ENCODE measurements at places on chromosomes 3 and 15.

- no peak for DNase-seq
Observed at GRCh38 chr15:89123181-89123525, 34.9 kb downstream of the ABHD2 start.

GRCh38 chr3:59935025-59935424 lies 885.2 kb upstream of the CFAP20DC start:
- DNase-seq: no peak

DNA sequence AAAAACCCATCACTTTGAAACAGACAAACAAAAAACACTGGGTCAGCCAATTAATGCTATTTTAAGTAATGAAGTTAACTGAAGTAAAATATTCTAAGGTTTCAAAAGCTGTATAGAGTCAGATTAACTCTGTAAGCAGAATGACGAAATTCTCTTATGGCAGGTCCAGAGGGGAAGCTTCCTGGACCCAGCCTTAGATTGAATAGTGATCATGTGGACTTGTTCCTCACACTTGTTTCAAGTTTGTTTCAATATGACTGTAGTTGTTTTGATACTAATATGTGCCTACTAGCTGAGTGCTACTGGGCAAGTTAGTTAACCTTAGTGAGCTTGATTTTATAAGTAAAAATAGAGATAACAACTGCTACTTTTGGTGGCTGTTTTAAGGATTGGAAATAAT lies 32.6 kb downstream of the PLS1 start:
- no peak for DNase-seq

DNA sequence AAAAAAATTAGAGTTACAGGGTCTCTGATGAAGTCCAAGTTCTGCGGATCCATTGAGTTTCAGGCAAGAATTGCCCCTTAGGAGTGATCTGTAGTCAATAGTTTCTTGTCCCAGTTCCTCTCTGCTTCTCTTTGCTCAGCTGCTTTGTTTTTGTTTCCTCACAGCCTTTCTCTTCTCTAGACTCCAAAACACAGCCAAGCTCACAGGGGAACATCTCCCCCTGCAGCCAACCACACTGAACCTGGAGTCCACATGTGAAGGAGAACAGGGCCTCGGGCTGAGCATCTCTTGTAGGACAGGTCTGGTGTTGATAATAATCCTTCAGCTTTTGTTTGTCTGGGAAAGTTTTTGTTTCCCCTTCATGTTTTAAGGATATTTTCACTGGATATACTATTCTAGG lies 202.6 kb upstream of the ATP10A start:
- no peak for DNase-seq

GRCh38 chr15:24766511-24767133 lies 91.0 kb downstream of the NPAP1 start:
- no peak for DNase-seq

GRCh38 chr3:65126527-65127410 lies 439.0 kb upstream of the ADAMTS9 start:
- no peak for DNase-seq

DNA sequence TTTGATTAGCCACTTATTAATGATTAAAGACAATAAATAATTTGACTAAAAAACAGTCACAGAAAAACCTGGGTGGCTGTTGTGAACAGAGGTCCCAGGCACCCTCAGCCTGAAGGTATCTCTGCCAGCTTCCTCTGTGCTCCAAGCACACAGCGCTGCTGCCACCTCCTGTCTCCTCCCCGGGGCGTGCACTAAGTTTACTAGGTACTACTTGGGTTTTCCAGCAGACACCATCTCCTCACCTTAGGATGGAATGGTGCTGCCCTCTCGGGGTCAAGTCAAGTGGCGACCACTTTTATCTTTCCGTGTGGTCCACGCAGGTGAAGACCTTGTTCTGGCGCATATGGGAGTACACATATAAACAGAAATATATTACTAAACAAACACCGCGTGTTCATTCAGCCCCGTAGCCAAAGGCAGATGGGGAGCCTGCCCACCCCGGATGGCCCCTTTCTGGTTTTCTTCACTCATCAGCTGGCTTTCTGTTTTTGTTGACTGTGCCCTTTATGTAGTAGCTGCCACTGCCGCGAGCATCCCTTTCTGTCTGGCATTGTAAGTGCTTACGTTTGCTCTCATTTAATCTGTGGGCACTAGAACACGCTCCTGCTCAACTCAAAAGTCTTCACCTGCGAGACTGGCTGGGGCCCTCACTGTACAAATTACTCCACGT lies 128.0 kb downstream of the LRIG1 start:
- peak; percentile 10 for DNase-seq

DNA sequence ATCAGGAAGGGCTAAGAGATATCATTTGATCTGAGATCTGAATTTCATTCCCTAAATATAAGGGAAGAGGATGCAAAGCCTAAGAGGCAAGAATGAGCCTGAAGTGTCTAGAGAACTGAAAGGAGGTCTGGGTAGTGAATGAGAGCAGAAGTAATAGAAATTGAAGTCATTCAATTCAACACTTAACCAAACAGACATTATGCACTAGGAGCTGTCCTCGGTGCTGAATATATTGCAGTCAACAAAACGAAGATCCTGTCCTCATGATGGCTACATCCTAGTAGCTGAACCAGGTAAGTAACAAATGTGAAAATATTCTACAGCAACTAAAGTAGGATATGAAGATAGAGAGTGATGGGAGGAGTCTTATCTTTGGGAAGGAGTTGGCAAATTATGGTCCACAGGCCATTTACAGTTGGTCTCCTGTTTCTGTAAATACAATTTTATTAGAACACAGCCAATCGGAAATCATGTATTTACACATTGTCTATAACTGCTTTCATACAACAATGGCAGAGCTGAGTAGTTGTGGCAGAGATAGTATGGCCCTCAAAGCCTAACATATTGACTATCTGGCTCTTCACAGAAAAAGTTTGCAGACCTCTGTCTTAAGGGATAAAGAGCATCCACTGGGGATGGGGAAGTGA lies 192.9 kb upstream of the CADPS start:
- no peak for DNase-seq

DNA sequence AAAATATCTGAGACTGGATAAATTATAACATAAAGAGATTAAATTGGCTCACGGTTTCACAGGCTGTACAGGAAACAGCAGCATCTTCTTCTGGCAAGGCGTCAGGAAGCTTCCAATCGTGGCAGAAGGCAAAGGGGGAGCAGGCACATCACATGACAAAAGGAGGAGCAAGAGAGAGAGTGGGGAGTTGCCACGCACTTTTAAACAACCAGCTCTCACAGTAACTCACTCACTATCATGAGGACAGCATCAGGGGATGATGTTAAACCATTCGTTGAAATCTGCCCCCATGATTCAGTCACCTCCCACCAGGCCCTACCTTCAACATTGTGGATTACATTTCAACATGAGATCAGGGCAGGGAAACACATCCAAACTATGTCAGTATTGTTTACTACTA lies 114.5 kb upstream of the SPATA16 start:
- no peak for DNase-seq

DNA sequence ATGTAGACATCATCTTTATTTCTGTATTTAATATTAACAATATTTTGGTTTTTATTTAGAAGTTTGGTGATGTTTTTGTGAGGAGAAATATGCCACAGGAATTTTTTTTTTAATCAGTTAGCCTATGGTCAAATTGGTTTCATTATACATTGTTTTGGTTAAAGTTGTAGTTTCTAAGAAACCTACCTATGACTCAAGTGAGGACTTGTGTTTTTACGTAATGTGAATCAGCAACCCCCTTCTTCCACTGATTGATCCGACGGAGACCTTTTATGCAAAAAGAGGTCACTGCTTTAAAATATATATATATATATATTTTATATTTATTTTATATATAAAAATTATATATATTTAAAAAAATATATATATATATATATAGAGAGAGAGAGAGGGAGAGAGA lies 698.1 kb downstream of the FHIT start:
- no peak for DNase-seq

- no peak for DNase-seq
Observed at GRCh38 chr3:141346418-141346817, 21.9 kb upstream of the ZBTB38 start.

- DNase-seq: no peak
Observed at GRCh38 chr3:196971094-196971698, 2.6 kb upstream of the PIGZ start.

GRCh38 chr3:71726146-71726545 lies 944 bp upstream of the EIF4E3 start:
- DNase-seq: peak; percentile 73

DNA sequence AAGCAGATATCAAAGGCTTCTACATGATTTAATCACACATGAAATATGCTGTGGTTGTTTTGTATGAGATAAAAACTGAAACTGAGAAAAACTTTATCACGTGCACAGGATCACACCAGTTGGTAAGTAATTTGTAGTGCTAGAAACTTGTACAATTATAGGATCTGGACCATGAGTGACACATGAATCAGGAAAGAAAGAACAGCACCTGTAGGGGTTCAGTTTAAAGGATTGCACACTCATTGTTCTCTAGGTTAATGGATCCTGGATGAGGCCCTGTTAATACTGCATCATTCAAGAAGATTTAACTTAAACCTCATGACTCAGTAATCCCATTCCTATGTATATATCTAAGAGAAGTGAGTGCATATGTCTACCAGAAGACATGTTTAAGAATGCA lies 87.9 kb downstream of the STT3B start:
- no peak for DNase-seq

- no peak for DNase-seq
Observed at GRCh38 chr3:71874618-71875017, 89.7 kb upstream of the PROK2 start.

GRCh38 chr3:57981483-57982087 lies 26.6 kb upstream of the FLNB start:
- no peak for DNase-seq

DNA sequence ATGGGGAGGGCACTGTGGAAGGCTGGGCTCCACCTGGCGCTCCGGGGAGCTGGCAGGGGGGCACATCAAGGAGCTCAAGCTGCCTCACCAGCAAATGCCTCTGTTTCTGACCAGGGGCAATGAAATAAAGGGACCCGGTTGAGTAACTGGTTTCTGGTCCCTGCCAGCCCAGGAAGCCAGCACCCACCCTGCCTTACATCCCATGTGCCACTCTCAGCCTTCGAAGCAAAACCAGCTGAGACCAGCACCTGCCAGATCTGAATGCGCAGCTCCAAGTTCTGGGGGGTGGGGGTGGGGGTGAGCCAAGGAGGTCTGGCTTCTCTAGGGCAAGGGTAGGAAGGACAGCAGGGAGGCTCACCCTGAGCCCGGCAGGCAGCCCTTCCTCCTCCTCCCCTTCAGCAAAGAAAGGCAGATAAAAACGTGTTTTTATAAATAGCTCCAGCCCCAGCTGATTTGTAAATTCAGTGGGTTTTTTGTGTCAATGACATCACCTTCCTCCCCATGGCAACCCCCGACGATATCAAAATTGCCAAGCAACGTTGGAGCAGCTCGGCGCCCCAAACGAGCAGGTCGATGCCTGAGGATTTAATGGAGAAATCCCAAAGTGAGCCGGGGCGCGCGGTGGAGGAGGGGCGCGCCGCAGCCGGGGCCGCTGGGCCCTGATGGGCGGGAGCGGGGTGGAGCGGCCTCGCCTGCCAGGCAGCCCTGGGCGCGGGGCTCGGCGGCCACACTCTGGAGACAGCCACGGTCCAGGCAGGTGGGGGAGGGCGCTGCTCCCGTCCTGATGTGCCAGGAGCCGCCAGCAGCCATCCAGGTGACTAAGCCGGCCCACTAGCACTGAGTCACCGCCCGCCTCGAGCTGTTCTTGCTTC lies at the start of gene PAK6:
PAK6 (plus strand) TSS at position 532 of the 872 bp plus-strand sequence. CDS start 25,723 bp downstream, outside the sequence.
- no peak for DNase-seq

GRCh38 chr15:67150023-67150860 lies 84.8 kb downstream of the SMAD3 start:
- DNase-seq: no peak

DNA sequence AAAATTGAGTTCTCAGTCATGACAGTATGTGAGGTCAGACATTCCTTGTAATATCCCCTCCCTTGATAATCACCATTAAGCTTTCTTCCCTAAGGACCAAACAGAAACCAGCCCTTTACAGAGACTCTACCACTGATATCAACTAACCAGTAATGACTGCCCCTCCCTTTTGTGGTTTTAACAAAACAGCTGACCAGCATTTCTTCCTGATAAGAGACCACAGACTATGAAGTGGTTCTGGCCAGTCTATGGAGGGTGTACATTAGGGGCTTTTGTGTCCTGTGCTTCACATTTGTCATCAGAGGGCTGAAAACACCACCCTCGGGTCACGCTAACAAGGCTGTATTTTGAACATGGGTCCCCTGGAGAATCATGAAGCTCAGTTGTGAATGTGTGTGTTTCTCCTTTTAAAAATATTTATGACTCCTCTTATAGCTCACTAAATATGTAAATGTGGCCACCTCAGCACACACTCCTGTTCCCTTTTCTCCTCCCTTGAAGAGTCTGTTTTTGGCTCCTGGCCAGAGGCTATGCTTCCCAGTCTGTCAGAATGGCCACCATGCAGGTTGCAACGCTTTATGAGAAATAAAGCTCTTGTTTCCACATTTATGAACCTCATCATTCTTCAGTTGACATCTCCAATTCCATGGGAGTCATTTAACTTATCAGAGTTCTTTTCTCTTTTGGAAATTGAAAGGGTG lies 239.3 kb downstream of the CPNE4 start:
- no peak for DNase-seq

- no peak for DNase-seq
Observed at GRCh38 chr15:29283381-29283780, 13.8 kb upstream of the NSMCE3 start.

GRCh38 chr3:17478673-17479072 lies 263.8 kb downstream of the TBC1D5 start:
- no peak for DNase-seq

DNA sequence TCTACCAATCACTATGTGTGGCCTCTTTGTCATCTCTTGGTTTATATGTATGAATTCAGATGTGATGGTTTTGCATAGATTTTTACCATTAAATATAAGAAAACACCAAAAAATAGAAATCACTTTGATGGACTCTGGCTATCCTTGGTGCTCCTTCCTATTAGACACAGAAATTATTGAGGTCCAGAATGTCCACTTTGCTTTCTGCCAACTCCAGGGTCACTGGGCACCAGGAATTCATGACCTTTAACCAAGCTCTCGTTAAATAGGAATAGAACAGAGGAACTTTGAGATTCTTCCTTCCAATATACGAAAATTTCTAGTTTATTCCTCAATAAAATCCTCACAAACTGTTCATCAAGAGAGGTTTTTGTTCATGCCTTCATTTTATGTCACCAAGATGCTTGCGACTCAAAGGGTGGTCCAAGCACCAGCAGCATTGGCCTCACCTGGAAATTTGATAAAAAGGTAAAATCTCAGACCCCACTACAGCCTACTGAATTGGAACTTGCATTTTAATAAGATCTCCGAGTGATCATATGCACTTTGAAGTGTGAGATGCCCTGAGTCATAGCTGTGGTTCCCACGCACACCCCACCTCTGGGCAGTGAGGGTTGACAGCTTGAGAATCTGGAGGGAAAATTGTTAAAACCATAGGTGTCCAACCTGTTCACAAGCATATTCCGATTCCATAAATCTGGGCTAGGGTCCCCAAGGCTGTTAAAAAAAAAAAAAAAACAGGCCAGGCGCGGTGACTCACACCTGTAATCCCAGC lies 286.6 kb downstream of the IL5RA start:
- no peak for DNase-seq

DNA sequence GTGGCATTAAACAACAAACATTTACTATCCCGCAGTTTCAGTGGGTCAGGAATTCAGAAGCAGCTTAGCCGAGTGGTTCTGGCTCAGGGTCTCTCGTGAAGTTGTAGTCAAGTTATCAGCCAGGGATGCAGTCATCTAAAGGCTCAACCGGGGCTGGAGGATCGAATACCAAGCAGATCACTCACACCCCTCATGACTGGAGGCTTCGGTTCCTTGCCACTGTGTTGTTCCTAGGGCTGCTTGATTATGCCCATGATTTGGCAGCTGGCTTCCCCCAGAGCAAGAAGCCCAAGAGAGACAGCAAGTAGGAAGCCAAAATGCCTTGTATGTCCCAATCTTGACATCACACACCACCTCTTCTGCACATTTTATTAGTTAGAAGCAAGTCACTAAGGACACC lies 33.9 kb upstream of the CDCP1 start:
- DNase-seq: no peak

All from central memory CD4-positive, alpha-beta T cell (primary cell).